Central memory CD8-positive, alpha-beta T cell (primary cell): ENCODE measurements at places on chromosomes 6 and 20.

- no peak for DNase-seq
Observed at GRCh38 chr20:35878113-35878625, 76.1 kb downstream of the SCAND1 start.

DNA sequence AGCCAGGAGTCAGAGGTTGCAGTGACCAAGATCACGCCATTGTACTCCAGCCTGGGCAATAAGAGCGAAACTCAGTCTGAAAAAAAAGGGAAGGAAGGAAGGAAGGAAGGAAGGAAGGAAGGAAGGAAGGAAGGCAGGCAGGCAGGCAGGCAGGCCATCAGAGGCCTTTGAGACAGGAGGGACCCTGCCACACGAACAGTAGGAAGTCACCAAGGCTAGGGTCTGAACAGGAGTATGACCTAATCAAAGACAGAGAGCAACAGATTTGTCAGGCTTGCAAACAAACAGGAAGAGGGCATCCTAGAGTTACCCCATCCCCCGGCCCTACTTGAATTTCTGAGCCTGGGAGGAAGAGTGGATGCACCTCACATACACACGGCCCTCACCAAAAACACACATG, 67.1 kb downstream of the FGD2 start:
- no peak for DNase-seq

DNA sequence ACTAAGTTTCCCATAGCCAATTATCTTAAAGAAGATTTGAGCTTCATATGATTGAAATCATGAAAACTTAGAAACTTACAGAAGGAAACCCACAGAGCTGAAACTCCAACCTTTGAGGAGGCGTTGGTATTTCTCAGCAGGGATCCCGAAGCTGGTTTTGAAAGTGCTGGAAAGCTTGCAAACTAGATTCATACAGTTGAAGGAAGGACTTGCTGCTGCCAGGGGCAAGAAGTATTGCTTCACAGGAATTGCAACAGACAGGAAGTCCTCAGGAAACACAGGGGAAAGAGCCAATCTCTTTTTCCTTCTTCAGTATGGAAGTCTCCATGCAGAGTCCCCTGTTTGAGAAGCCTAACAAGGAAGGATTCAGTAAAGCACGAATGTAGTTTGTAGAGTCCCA, 419.7 kb downstream of the CD109 start:
- DNase-seq: no peak

DNA sequence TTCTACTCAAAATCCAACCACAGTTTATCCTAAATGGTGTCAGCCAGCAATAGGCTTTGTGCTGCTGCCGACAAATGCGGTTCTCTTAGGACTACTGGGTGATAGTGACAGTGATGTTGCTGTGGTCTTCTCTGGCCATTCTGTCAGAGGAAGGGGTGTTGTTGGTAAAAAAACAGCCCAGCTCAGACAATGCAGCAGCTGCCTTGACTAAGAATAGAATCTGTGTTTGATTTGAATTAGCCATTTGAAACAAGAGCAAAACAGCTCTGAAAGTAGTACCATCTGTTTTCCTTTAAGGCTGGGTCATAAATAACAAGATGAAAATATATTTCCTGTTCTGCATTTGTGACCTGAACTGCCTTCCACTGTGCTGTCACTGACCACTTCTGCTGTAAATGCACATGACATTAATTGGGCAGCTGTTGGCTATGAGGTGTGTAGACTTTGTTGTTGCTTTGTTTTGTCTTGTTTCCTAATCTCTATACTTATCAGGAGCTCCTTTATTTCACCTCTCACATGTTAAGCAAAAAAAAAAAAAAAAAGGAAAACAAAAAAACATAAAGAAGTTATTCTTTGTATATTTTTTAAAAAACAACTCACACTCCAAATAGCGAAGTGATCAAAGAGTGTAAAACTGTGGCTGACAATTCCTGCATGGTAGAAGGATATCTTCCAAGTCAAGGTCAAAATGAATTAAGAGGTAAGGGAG, 497.8 kb upstream of the ARID1B start:
- DNase-seq: no peak

GRCh38 chr6:166502453-166502852, 84.0 kb downstream of the RAMACL start:
- no peak for DNase-seq

DNA sequence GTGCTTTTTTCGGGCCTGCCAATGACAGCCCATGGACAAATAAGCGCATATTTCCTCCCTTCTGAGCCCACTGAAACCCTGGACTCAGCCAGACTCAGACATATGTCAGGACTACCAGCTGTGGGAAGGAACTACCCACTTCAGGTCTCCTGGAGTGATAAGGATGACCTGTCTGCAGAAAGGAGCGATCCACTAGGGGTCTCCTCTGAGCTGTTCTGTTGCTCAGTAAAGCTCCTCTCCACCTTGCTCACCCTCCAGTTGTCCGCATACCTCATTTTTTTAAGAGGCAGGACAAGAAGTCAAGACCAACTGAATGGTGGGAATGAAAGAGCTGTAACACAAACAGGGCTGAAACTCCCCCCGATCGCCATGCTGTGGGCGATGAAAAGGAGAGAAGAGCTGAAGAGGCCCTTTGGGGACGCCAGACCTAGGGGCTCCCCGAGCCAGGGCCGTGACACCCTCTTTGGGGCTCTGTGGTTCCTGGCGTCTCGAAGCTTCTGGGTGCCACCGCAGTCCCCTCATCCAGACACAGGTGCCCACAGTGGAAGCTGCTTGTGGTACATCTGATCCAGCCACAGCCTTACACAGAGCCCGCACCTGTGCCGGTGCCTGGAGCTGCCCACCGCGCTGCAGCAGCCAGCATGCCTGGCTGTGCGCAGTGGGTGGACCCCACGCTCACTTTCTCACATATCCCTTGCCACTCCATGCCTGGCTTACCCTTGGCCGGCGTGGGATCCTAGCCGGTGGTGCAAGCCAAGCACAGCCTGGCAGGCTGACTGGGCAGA, 68.8 kb downstream of the EYS start:
- no peak for DNase-seq

GRCh38 chr20:15756754-15757115, 816.5 kb downstream of the KIF16B start:
- no peak for DNase-seq

- DNase-seq: no peak
Observed at GRCh38 chr20:10747019-10747418, 73.2 kb upstream of the JAG1 start.

- DNase-seq: no peak
Observed at GRCh38 chr6:137430954-137431353, 63.2 kb downstream of the OLIG3 start.

DNA sequence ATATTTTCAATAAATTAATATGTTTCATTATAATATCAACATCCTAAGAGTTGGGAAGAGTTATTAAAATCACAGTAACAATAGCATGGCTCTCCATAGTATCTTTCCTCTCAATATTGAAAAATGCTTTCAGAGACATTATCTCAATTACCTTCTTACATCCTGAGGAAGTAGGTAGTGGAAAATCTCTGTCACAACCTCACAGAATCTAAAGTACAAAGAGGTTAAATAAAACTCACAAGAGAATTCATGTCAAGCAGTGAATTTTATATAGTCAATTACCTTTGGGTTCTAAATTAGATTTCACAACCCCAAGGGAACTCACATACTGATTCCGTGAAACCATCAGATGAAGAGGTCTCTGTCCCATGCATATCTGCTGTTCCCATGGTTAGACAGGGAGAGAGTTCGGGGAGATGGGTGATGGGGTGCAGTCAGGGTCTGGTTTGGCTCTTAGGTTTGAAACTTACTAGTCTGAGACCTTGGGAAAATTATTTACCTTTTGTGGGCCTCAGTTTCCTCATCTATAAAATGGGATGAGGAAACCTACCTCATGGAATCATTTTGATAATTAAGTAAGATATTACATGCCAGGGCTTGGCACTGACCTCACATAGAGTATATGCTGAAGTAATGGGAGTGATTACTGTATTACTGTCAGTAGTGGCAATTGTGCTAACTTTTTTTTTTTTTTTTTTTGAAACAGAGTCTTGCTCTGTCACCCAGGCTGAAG, 74.0 kb upstream of the SNX9 start:
- DNase-seq: no peak

DNA sequence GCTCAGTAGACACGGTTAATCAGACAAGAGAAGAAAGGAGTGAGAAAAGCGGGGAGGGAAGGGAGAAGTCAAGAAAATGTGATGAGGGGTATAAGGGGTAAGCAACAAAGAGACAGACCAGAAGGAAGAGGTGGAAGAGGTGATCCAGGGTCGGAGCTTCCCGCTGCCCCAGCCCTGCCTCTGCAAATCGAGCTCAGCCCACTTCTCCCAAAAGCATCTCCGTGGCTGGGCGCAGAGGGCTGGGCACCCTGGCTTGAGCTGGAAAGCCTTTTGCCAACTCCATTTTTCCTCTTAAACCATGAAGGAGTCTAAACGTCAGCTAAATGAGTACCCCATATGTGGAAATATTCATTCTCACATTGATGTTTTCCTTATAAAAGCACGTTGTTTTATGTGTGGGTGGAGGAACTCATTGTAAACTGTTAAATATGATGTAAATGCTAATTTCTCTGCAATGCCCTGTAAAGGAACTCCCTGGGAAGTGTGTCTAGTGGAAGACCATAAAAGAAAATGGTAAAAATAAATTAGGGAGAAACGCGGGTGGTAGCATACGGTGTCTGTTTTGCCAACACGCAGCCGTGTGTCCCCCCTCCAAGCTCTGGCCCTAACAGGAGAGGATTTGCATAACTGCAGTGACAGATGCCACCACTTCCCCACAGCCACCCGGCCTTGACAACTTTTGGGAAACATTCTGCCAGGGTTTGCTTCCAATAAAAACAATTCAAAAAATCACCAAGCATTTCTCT, 55.2 kb upstream of the MAFB start:
- no peak for DNase-seq

DNA sequence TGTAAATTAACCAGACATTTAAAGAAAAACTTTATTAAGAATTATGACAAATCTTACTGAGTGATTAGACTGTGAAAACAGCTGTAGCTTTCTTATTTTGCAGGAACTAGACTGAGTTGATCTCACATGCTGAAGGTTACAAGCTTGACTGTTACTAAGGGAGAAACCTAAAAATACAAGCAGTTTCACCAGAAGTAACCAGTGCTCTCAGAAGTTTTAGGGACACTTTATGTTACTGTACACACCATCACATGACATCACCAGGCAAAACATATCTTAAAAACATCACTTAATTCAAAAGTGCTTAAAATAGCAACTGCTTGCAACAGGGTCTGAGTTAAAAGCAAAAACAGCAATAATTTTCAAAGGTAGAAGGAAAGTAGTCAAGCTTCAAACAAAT, 5.4 kb downstream of the FBXO30 start:
- no peak for DNase-seq

DNA sequence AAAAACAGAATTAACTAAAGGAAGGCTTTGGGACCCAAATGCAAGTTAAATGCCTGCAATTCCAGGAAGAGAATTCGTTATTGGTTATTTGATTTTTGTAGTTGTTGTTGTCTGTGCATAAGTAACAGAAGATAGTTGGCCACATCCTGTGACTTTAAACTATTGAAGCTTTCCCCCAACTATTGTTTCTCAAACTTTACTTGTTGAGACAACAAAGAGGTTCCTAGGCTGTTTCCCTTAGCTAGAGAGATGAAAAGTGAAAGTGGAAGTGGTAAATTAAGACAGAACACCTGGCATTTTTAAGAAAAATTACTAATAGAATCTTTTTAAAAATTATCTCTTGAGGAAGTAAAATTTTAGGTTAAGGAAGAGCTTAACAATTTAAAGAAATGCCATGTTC, 525.2 kb downstream of the PKHD1 start:
- DNase-seq: no peak

GRCh38 chr6:7762760-7763159, 36.9 kb downstream of the BMP6 start:
- no peak for DNase-seq

DNA sequence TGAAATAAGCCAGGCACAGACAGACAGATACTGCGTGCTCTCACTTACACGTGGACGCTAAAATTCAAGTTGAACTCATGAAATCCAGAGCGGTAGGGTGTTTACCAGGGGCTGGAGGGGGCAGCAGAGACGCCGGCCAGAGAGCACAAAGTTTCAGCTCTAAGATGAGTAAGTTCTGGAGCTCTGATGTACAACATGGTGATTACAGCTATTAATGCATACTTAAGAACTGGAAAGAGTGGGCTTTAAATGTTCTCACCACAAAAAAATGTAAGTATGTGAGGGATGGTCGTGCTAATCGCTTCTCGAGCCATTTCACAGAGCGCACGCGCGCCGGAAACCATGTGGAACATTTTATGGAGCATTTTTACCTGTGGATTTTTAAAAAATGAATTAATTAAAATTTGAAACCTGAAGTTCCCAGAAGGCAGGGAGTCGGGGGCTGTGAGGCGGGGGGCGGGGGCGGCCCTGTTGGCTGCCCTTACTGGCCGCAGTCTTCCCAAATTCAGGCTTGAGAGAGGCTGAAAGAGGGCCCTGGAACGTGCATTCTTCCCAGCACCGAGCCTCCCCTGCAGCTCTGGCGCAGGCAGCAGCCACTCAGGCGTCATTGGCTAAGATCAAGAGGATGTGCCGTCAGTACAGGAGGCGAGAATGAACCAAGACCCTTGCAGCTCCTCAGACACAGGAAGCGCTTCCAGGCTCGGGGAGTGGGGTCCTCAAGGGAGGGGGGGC, 8.5 kb upstream of the SLCO4A1 start:
- DNase-seq: no peak

DNA sequence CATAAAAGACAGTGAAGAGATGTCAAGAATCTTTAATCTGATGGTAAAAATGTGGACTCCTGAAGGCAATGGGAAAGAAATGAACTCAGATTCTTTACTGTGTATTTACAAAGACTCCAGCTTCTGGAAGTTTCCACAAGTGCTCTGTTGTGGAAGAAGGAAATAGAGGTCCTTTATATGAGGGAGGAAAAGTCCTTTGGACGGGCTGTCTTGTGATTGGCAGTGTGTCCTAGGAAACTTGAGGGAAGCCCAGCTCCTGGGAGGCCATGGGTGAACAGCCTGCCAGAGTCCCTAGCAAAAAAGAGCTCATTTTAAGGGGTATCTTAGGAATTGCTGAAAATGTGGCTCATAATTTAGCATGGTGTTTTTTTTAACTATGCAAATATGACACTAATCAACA, 92.0 kb downstream of the RNASET2 start:
- DNase-seq: no peak

DNA sequence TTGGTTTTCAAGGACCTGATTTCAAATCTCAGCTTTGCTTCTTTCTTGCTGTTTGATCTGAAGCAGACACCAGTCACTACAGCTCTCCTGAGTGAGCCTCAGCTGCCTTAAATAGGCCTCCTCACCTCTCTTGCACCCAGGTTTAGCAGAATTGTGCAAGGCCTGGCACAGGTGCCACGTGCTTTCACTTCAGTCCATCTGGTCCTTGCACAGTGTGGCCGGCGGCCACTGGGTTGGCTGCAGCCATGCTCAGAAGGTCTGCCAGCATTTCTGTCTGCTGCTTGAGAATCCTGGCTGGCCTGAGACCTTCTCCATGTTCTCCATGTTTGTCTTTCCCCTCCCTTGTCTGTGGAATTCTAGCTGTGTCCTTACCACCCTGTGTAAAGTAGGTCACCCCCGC, 14.5 kb upstream of the DAAM2 start:
- DNase-seq: no peak

GRCh38 chr20:33689973-33690372, 3.8 kb upstream of the E2F1 start:
- DNase-seq: no peak
